Esophagus mucosa (tissue), 1 donor: ENCODE measurements at places on chromosomes 2 and 18. TPM values are rescaled to one million over a fixed set of nuclear protein-coding genes. Genes with fewer than 3 reads are reported as not detected.

CRYGC gene
- total RNA-seq: not detected

ATP8B1 gene
- total RNA-seq: 37.7 TPM

WBP1 gene
- total RNA-seq: 30.6 TPM

FAM237A gene
- total RNA-seq: not detected

GBX2 gene
- total RNA-seq: not detected

STARD6 gene
- not detected for total RNA-seq

AGAP1 gene
- 17.1 TPM for total RNA-seq

SATB2 gene
- total RNA-seq: 1.1 TPM

SCN3A gene
- 0.28 TPM for total RNA-seq

ESPNL gene
- total RNA-seq: 0.40 TPM

SERPINB7 gene
- total RNA-seq: 1.4 TPM

CPO gene
- total RNA-seq: not detected

GRB14 gene
- 0.36 TPM for total RNA-seq

IRS1 gene
- total RNA-seq: 13.9 TPM
